Activated naive CD4-positive, alpha-beta T cell treated with anti-CD3 and anti-CD28 coated beads for 36 hours (primary cell): ENCODE measurements at places on chromosomes 4 and X. TPM values are rescaled to one million over a fixed set of nuclear protein-coding genes. Genes with fewer than 3 reads are reported as not detected.
A peak's percentile ranks its signal among the peaks of the same experiment; 100 is the strongest.

HS6ST2 gene
- 0.98 TPM for total RNA-seq

MAGIX gene
- total RNA-seq, result 0.25 TPM

CHRDL1 gene
- total RNA-seq, result not detected

INTU gene
- total RNA-seq, result 0.52 TPM

MAGEE1 gene
- total RNA-seq, result 3.1 TPM

GRCh38 chr4:174437324-174437723 lies 85.0 kb downstream of the HPGD start:
- no peak overlapping the region for H3K4me3 ChIP-seq
- DNase-seq, result no peak
- H3K4me1 ChIP-seq, result no peaks in the 10 kb centered on the region
- no peak overlapping the region for H3K27ac ChIP-seq

PLS3 gene
- total RNA-seq, result 0.81 TPM

DNA sequence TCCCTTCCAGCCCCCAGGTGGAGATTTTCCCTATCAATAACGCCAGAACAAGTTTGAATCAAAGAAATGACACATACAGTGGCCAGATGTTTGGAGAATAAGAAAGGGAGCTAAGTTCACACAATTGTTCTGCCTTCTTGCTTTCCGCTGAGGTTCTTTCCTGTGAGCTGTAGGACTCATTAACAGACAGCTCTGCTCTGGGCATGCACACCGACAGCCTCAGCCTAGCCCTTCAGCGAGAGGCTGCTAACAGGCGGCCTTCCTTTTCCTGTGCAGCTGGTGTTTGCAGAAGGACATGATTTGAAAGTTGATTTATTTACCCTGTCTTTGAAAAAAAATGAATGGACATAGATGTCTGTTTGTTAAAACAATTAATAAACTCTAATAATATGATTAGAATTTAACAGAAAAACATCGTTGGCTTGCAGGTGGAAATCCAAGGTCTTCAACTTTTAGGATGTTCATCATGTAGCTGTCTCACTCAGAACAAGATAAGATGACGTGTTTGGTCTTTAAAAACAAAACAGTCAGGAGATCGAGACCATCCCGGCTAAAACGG lies 183.3 kb downstream of the KDR start:
- peak overlapping the region; percentile 69 for H3K27ac ChIP-seq
- H3K36me3 ChIP-seq, result no peaks in the 10 kb centered on the region
- DNase-seq, result peak; percentile 65

- H3K36me3 ChIP-seq, result no peaks in the 10 kb centered on the region
- no peak overlapping the region for H3K4me3 ChIP-seq
- H3K27ac ChIP-seq, result no peak overlapping the region
Observed at GRCh38 chrX:23802431-23802830, 19.5 kb downstream of the SAT1 start.

DNA sequence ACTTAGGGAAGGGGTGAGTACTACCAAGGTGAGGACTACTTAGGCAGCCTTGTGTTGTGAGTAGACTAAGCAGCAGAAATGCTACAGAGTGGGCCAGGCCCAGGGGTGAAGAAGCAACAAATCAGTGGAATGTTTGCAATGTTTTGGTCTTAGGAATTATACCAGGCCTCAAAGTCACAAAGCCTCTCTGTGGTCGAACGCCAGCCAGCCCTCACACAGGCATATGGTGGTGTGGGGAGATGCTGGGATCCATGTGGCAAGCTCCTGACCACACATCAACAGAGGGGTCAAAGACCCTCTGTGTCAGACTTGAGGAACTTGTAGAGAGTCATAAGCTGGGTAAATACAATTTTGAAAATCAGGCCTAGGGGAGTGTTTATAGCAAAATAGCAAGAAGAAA lies 153.8 kb upstream of the KLF3 start:
- H3K27me3 ChIP-seq, result no peaks in the 10 kb centered on the region
- peaks cover 91% of the 10 kb centered on the region for H3K4me1 ChIP-seq
- H3K36me3 ChIP-seq, result no peaks in the 10 kb centered on the region
- no peak for DNase-seq

TBC1D8B gene
- total RNA-seq, result 1.2 TPM
